Stimulated activated CD4-positive, alpha-beta T cell treated with anti-CD3 and anti-CD28 coated beads, Interleukin-15, amount 100 ng/mL, for 1 hour (primary cell): ENCODE measurements at places on chromosomes 2 and 18.

- no peak for DNase-seq
Observed at GRCh38 chr18:44823782-44824181, 143.1 kb downstream of the SETBP1 start.

GRCh38 chr2:69291721-69292120 is 95.3 kb downstream of the GFPT1 start:
- DNase-seq = no peak

GRCh38 chr18:78721238-78721875 is 258.3 kb upstream of the SALL3 start:
- no peak for DNase-seq

- DNase-seq = no peak
Observed at GRCh38 chr2:62741954-62742722, 36.6 kb downstream of the EHBP1 start.

GRCh38 chr2:226847511-226847910 is 11.7 kb downstream of the RHBDD1 start:
- no peak for DNase-seq

DNA sequence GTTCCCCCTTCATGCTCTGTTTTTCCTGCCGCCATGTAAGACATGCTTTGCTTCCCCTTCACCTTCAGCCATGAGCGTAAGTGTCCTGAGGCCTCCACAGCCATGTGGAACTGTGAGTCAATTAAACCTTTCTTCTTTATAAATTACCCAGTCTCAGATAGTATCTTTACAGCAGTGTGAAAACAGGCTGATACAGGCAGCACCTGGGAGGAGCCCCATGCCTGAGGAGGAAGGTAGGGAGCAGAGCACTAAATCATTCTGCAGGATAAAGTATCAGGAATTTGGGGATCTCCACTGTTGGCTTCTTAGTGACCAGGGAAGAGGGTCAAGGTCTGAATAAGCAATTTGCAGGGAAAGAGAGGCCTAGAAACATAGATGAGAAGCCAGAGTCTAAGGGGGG is 78.0 kb downstream of the KCNF1 start:
- no peak for DNase-seq

- DNase-seq = no peak
Observed at GRCh38 chr2:229701716-229702115, 12.6 kb downstream of the DNER start.

GRCh38 chr2:235143789-235144188 is 192.0 kb downstream of the SH3BP4 start:
- DNase-seq = no peak

GRCh38 chr2:206701952-206702605 is 16.1 kb downstream of the DYTN start:
- no peak for DNase-seq

- DNase-seq = no peak
Observed at GRCh38 chr2:41206004-41206403, 754.1 kb upstream of the SLC8A1 start.

DNA sequence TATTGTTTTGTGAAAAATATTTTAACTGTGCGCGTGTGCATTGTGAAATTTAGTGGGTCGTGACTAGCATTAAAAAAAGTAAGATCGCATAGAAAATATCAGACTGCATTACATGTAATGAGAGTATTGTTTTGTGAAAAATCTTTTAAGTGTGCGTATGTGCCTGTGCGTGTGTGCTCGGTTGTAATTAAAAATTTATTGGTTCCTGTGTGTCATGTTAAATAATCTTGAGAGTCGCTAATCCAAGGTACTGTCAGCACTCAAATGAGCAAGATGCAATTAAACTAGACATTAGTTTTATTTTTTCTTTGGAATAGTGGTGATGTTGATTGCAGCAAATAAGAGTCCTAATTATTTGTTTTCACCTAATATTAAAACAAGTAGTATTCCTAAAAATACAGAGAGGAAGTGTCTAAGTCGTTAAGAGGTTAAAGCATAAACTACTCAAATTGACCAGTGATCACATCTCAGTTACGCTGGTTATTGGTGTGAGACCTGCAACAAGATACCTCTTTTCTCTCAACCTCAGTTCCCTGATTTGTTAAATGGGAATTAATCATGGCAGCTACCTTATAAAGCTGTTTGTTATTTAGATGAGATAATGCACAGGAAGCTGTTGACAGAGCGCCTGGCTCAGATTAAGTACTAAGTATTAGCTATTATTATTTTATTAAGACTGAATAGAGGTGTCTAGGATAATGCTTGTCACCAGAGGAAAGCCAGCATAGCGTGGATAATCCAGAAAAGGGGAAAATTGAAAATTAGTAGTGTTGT is 1.9 kb downstream of the ZDBF2 start:
- DNase-seq = no peak

GRCh38 chr2:127423478-127423843 is 5.2 kb downstream of the PROC start:
- DNase-seq = no peak

GRCh38 chr2:10016001-10016801 is 27.1 kb upstream of the KLF11 start:
- DNase-seq = no peak

DNA sequence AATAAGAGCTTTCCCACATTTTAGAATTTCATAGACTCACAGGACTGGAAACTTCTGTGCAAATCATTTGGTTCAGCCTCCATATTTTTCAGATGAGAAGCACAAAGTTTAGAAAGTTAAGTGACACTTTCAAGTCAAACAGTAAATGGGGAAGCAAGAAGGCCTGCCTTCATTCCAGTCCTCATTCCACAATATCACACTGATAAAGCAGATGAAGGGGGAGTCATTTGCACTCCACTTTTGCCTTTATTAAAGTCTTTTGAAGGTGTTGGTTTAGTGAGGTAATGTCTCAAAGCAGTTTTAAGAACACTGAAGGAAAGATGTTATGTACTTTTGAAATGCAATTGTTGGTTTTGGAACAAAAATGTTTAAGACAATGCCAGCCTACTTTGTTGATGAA is 32.7 kb upstream of the STAT4 start:
- no peak for DNase-seq

- DNase-seq = no peak
Observed at GRCh38 chr2:11567631-11568031, 33.8 kb downstream of the GREB1 start.

DNA sequence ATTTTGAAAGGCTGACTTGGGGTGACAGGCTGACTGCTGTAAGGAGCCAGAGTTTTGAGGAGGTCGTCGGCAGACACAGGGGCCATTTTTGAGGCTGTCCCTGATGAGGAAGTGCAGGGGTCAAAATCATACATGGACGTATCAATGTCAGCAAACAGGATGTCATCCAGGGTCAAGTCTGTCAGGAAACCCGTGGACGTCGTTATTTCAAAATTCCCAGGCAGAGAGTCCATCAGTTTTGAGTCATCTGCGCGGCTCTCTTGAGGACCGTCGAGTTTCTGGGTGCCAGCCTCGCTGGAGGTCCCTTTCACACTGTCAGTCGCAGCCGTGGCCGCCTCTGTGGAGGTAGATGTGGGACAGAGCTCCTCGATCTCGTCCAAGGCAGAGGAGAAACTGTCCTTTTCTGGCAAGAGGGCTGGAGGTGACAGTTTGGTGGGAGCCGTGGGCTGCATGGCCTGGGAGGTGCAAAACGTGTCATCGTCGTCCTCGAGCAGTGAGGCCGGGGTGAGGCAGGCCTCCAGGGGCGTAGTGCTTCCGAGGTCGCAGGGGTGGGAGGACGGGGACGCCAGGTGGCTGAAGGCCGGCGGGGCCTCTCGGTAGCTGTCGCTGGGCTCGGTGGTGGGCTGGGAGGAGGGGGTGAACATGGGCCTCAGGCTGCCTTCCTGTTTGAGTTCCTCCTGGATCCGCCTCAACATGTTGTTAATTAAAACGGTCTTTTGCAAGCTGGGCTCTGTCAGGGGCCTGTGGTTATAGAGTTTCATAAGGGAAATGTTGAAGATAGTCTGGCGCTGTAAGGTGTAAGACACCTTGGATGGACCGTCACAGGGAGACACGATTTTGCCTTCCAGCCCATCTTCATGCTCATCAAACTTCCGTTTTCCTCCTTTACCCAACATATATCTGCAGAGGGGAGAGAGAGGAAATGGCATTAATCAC is 17.5 kb downstream of the SERTAD2 start:
- no peak for DNase-seq

DNA sequence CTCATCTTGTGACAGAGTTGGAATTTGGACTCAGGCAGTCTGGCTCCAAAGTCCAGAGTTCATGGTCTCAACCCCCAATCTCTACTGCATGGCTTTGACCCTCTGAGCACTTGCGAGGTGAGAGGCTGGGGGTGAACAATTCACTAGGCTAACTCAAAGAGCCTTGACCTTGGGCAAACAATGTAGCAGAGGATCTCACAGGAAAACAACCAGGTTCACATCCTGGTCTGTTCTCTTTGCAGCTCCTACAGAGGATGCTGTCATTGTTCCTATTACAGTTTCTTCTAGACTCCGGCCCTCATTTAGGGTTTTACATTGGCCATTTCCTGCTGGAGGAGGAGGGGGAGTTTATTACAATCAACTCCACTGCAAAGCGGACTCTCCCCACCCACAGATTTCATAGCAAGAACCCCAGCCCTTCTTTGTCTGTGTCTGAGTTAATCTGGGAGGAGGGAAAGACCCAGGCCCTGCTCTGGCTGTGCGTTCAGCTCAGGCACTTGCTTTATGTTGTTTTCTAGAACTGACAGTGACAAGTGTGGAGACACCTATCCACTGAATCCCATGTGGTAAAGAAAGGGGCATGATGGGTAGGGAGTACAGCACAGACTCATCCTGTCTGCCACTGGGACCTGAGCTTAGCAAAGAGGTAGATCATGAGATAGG is 101.6 kb downstream of the LBH start:
- DNase-seq = no peak

GRCh38 chr2:147331790-147332419 is 512.9 kb upstream of the ACVR2A start:
- no peak for DNase-seq

- no peak for DNase-seq
Observed at GRCh38 chr2:14656146-14656545, 23.6 kb downstream of the LRATD1 start.

GRCh38 chr18:55290898-55291297 is 297.1 kb downstream of the TCF4 start:
- DNase-seq = no peak

GRCh38 chr2:102052365-102052764 is 60.6 kb downstream of the IL1R2 start:
- no peak for DNase-seq

- DNase-seq = no peak
Observed at GRCh38 chr2:240512109-240512485, 45.7 kb downstream of the ANKMY1 start.

DNA sequence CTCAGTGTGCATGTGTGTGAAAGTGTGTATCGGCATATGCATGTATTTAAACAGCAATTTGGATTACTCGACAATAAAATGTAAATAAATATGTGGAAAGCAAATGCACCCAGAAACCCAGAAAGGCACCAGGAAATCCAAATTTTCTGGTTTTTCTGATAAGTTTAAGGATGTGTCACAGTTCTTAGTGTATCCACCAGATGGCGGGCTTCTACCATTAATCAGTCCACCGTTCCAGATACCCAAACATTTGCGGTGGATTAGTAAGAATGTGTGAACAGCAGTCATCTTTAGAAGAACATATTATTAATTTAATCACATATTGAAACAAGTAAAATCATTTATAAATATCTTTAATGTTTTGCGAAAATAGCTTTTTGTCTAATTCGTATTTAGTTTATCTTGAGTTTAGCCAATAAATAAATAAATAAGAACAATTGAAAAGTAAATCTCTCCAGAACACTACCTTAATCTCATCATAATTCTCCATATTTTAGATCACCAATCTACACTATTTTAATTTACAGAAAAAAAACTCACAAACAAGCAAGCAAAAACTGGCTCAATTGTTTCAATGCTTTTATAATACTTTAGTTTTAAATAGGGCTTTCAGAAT is 298.9 kb downstream of the DSEL start:
- peak; percentile 18 for DNase-seq

GRCh38 chr2:8597094-8597493 is 84.8 kb upstream of the ID2 start:
- no peak for DNase-seq

- DNase-seq = no peak
Observed at GRCh38 chr2:54836477-54836876, 113.0 kb downstream of the EML6 start.

DNA sequence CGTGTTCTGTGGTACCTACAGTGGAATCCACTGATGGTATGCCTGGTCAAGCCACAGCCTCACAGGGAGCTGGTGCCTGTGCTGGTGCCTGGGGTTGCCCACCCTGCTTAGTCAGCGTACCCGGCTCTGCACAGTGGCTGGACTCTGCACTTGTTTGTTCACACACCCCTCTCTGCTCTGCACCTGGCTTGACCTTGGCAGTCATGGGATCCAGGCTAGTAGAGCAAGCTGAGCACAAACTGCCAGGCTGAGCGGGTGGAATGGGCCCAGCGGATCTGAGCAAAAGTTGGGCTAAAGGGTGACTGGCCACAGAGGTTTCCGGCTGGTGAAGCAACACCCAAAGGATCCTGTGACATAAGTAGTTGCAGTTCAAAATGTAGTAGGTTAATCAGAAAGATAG is 163.5 kb downstream of the CDH19 start:
- no peak for DNase-seq

GRCh38 chr2:191470306-191470705 is 207.6 kb upstream of the NABP1 start:
- no peak for DNase-seq

DNA sequence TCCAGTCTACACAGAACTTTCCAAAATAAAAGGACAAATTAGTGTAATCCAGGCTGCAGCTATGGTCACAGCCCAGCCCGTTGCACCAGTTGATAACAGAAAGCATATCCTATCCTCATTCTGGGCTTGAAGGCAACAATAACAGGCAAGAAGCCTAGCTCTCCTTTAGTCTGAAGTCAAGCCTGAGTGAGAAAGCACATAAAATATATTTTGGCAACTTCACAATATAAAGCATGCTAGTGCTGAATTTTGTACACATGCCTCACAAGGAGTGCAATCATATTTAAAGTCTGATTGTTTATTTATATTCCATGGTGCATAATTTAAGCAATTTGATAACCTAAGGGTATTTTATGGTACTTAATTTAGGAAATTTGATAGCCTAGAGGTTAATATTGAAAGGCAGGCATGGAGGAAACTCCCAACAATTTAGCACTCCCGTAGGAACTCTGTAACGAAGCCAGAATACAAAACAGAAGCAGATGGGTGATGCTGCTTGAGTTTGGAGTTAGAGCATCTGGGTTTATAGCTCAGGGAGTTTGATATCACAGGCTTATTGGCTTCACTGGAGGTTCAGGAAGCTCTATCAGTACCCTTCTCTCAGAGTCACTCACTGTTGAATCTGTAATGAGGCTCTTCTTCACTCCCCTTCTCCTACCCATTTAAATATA is 1199.1 kb upstream of the GYPC start:
- no peak for DNase-seq
